ENCODE measurements at places on chromosomes 5 and 9.

GRCh38 chr5:173316339-173317020, 11.7 kb downstream of the STC2 start:
- DNase-seq, result no peak

- no peak for DNase-seq
Measured at GRCh38 chr9:15144622-15145061, 162.4 kb downstream of the TTC39B start.

DNA sequence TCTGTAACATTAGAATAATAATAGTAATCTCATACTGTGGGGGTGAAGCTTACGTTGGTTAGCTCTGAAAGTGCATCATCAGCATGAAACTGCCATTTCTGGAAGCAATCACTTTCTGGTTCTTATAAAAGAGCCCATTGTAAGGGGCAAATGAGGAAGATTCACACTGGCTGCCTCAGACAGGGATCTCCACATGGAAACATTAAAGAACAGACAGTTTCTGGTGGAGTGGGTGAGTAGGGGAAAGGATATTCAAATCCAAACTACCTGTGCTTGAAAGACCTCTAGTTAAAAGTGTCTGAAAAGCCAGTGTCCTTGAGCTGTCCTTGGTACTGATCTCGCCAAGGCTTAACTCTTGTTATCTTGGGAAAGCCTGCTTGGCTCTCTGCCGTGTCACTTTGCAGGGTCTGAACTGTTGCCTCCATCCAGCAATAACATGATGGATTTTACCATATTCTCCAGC, 19.1 kb upstream of the SLC31A2 start:
- no peak for DNase-seq

DNA sequence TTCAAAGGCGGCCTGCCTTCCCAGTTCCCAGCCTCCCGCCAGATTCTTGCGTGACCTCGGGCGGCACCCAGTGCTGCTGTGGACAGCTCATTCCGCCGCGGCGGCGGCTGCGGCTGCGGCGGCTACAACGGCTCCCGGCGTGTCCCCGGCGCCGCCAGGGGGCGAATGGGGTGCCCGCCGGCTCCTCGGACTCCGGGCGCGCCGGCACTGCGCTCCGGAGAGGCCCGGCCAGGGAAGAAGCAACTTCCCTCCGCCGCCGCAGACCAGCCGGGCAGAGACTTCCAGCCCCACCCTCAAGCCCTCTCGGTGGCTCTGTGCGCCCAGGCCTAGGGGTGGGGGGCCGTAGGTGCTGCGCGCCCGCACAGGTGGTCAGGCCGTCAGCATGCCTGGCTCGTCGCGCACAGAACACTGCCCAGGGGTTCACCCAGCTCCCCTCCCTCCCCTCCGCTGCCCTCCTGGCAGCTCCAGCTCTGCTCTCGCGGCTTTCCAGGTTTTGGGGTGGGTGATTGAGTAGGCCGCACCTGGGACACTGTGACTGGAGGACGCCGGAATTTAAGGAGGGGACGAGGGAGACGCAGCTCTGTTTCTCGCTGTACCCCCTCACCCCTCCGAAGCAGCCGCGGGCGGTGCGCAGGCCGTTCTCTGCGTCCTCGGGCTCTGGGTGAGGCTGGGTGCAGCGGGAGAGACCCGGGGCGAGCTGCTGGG, 20.2 kb downstream of the IGIP start:
- DNase-seq, result peak; percentile 38

- no peak for DNase-seq
Measured at GRCh38 chr9:4939118-4939561, 45.9 kb upstream of the JAK2 start.
